NCI-H2081 treated with DMSO at 0.1 percent for 48 hours (cell line): ENCODE measurements at places on chromosomes 2 and 18.

DNA sequence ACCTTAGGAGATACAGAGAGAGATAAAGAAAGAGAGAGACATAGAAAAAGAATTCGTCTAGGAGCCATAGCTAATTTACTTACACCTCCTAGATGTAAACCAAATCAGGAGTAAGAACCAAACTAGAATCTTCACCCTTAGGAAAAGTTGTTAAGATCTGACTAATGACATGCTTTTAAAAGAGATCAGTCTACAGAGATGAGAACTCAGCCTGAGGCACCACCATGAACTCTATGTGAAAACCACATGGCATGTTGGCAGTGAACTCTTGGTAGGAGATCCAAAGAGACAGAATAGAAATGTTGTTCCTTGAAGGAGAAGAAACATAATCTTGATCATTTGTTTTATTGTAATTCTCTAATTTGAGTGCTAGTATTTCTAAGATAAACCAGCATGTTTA lies 585.4 kb upstream of the ID2 start:
- no peak for DNase-seq

DNA sequence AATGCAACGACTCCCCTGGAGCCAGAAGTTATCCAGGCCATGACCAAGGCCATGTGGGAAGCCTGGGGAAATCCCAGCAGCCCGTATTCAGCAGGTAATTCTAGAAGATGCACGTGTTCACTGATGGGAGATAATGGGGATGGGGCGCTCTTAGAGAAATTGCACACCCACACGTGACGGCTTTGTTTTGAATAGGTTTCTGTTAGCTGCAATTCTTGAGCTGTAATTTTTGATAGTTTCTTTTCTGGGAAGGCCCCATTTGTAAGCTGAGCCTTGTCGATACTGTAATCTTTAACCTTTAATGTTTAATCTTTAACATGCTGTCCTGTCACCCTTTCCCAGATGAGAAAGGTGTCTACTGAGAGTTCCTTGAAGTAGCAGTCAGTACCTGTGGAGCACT lies 3.6 kb downstream of the SCLY start:
- no peak for DNase-seq

- DNase-seq: no peak
Measured at GRCh38 chr2:25606892-25607291, 66.5 kb downstream of the DTNB start.

DNA sequence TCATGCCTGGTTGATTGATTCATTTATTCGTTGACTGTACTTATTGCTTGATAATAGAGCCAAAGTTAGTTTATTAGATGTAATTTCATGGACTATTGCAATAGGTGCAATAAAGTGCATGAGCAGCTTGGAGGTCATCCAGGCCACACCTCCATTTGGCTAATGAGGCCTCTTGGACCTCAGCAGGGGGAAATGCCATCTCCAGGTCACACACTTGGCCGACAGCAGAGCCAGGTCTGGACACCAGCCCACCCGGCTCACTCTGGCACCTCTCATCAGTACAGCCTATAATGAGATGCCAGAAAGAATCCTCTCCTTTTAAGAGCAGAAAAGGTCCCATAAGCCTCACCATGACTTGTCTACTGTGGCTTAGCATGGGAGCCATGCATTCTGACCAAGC lies 71.2 kb upstream of the AFF3 start:
- DNase-seq: no peak

DNA sequence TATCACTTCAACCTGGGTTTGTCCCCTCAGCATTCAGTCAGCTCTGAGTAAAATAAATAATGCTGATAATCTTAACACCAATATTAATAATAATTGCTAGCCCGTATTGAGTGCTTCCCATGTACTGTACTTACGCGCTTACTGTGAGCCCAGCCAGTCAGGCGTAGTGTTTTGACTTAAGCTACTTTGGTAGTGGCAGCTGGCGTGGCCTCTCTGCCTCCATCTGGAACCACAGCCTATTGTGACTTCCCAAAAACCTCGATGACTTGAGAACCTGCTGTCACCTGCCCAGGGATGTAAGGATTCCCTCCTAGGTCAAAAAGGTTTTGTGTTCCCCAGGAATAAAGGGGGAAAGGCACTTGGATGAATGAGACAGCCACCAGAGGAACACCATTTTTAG lies 53.2 kb downstream of the SUMO1 start:
- DNase-seq: no peak

DNA sequence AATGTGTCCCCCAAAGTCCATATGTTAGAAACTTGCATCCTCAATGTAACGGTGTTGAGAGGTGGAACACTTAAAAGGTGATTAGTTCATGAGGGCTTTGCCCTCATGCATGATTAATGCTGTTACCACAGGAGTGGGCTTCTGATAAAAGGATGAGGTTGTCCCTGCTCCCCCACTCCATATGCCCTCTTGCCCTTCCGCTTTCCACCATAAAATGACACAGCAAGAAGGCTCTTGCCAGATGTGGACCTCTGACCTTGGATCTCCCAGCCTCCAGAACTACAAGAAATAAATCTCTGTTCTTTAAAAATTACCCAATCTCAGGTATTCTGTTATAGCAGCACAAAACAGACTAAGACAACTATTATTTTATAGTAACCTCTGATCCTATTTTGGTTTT lies 412.1 kb downstream of the NBAS start:
- no peak for DNase-seq

GRCh38 chr2:120934574-120935338 lies 199.1 kb downstream of the GLI2 start:
- DNase-seq: no peak

- no peak for DNase-seq
Measured at GRCh38 chr2:236061497-236061896, 106.7 kb downstream of the GBX2 start.

GRCh38 chr2:51695531-51695930 lies 663.6 kb upstream of the NRXN1 start:
- no peak for DNase-seq

GRCh38 chr2:32773448-32773808 lies 145.6 kb downstream of the TTC27 start:
- no peak for DNase-seq

DNA sequence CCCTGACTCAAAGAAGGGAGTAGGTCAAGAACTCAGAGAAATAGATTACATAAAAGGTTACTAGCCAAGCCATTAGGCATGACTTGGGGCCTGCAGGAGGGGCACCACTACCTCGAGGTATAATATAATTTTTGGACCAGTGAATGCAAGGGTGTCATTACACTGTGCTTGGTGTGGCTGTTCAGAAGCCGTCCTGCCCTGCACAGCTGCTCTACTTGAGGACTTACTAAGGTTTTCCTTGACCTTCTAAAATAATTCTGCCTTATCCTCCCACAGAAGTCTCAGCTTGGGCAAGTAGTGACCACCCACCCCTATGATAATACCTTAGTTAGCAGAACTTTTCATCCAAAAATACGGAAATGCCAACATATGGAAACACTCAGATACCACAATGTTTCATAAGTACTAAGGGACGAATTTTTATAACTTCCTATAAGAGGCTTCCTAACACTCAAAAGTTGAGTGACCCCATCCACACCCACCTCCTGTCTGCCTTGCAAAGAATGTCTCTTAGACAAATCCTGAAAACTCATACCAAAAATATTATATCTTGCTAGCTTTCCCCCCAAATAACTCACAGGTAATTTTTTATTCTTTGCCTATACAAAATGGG lies 17.7 kb upstream of the ATG16L1 start:
- DNase-seq: no peak

DNA sequence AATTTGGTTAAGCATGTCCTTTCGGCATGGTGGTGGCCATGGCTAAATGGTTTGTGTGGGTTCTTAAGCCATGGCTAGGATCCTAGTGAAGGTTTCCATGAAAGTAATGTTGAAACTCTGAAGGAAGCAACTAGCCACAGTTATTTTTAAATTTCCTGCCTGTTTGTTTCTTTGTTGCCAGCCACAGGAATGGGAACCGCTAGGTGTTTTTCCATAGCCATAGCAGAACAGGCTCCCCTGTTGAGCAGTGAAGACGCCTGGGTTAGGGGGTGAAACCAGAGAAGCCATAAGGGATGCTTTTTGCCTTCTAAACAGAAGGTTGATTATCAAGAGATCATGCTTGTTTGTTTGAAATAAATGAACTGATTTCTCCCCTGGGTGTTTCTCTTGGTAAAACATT lies 60.1 kb upstream of the CHMP1B start:
- no peak for DNase-seq

GRCh38 chr18:76494231-76495005 lies 624 bp downstream of the ZNF516 start:
- no peak for DNase-seq

- DNase-seq: no peak
Measured at GRCh38 chr2:217204358-217204757, 344.5 kb upstream of the TNP1 start.

- no peak for DNase-seq
Measured at GRCh38 chr2:139365189-139365588, 585.0 kb upstream of the NXPH2 start.

DNA sequence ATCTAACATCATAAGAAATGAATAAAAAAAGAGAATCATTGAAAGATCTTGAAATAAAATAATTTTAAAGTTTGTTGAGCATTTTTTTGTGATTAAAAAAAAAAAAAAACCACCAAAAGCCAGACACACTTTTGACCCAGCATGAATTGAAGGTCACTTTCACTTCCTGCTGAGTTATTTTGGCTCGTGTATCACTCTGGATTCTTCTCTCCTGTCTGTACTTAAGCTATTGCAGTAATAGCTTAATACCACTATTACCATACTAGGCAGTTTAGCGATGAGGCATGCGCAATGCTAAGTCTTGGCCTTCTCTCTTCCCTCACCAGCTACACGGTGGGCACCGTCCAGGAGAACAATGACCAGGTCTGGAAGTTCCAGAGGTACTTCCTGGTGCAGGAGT lies 54.5 kb upstream of the SPP2 start:
- DNase-seq: no peak
